NCI-H524 (cell line): ENCODE measurements at places on chromosomes 5 and 9.

GRCh38 chr9:128215491-128216409 is 12.6 kb downstream of the DNM1 start:
- DNase-seq: no peak

DNA sequence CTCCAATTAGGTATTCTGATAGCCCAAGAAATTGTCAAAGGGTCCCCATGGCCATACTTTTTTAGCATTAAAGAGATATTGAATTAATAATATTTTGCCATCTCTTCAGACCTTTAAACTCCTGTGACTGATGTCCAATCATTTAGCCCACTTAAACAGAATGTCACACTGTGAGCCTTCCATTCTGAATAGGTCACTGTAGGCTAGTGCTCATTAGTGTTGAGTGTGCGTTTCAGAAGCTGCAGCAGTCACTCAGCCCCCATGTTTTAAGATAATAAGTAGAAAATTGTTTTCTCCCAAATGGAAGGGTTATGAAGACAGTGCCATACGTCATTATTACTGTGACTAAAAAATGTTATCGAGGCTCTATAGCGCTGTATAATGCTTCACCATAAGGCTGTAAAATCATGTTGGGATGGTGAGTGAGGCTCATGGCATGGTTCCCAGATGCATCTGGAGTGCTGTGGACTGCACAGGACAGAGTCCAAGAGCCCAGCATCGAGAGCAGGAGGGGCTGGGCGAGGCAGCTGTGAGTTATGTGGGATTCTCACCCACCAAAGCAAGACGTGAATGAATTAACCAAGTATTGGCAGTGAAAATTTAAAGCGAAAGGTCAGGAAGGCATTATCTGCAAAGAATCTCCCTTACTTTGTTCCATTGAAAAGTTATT is 2112.9 kb upstream of the WWC1 start:
- no peak for DNase-seq

- DNase-seq: no peak
Measured at GRCh38 chr5:39569857-39570256, 145.1 kb upstream of the DAB2 start.

DNA sequence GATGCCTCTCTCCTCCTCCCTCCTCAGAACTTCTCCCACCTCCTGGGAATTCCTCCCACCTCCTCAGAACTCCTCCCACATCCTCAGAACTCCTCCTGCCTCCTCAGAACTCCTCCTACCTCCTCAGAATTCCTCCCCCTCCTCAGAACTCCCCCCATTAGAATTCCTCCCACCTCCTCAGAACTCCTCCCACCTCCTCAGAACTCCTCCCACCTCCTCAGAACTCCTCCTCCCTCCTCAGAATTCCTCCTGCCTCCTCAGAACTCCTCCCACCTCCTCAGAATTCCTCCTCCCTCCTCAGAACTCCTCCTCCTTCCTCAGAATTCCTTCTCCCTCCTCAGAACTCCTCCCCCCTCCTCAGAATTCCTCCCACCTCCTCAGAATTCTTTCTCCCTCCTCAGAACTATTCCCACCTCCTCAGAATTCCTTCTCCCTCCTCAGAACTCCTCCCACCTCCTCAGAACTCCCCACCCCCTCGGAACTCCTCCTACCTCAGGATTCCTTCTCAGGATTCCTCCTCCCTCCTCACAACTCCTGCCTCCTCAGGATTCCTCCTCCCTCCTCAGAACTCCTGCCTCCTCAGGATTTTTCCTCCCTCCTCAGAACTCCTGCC is 23.9 kb downstream of the SLC46A2 start:
- no peak for DNase-seq

- no peak for DNase-seq
Measured at GRCh38 chr5:124619121-124619520, 127.3 kb downstream of the ZNF608 start.

DNA sequence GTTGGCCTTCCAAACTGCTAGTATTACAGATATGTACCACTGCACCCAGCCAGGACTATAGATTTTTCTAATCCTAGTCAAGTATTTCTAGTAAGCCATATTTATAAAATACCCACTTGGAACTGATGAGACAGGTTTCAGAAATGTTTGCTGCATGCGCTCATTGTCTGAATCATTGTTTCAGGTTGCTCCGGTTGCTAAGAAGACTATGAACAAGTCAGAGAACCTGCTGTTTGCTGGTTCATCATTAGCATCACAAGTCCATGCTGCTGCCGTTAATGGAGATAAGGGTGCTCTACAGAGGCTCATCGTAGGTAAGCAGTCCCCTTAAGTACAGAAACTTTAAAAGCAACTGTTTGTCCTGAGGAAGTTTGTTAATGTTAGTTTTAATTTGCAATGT is 5.3 kb downstream of the INVS start:
- DNase-seq: no peak

DNA sequence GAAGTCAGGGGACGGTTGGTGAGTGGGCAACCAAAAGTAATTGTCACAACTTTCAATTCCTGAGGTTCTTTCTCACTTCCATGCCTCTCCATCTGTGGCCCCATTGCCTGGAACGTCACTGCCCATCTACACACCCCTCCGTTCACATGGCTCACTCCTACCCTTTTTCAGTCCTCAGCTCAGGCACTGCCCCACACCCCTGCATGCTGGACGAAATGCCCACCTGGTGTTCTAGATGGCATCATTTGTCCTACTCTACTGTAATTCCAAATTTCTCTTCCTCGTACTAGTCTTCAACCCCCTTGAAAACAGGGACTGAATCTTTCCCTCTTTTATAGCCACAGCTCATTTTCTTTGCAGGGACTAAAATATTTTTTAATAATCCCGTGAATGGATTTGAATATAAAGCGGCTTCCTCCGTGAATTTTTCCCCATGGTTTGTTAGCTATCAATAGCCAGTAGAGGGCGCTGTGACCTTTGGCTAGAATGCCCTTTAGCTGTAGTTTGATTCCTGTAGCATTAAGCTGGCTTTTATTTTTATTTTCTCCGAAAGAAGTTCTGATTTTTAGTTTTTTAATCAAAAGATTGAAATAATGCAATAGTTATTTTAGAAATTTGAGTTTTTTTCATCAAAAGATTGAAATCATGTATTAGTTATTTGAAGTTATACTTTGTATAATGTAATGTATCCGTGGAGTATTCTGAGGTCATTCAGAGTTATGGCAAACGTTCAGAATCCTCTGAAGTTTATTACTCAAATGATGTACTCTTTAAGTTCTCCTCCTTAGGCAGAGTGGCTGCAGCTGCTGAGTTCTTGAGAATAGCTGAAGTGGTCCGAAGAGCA is 232.1 kb downstream of the SH3GL2 start:
- DNase-seq: peak; percentile 39

DNA sequence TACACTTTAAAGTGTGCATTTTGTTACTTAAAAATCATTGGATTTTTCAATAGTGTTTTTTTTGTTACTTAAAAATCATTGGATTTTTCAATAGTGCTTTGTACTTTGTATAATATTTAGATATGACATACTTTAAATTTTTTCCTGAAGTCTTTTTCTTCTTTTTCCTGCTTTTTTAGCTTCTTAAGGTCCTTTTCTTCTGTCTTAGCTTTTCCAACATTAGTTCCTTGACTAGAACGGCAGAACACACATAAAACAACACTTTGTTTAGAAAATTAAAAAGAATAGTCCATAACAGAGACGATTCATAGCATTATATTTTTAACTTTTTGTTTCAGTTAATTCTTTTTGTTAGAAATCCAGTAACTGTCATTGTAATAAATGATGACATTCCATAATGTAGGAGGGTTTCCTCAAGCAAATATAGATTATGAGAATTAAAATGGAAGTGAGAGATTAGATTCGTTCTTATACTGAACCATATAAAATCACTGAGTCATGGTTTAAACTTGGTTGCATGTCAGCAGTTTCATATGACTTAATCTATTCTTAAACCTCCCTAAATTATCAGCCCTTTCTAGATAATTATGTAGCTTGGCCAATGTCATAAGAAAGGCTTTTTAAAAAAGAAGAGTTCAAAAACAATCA is 45.3 kb upstream of the RICTOR start:
- DNase-seq: no peak

DNA sequence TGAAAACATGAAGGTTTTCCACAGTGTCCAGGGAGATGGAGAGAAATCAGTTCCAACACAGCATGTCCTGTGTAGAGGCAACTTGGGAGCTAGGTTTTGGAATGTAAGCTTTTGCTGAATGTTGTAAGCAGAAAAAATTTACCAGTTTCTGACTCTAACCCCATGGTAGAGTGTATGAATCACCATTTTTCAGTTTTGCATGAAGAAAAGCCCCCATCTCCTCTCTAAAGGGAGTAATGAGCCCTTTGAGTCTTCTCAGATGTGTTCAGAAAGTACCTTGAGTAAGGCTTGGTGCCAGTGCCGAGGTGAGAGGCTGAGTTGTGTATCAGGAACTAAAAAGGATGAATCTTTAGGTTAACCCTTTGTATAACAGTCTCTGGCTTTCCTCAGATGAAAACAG is 96.2 kb downstream of the ADRB2 start:
- no peak for DNase-seq

DNA sequence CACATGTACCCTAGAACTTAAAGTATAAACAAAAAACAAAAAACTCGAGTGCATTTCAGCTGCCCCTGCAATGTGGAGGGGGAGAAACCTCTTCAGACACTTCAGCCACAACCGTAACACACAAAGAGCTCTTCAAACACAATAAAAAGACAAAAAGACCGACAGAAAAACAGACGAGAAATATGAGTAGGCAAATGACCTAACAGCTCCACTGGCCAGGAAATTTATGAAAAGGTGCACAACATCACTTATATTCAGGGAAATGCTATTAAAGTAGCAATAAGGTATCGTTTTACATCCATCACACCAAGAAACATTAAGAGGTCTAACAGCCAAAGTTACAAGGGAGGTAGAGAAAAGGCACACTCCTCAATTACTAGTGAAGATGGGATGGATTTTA is 6.2 kb downstream of the ZBED3 start:
- no peak for DNase-seq

GRCh38 chr9:15837079-15837679 is 284.3 kb downstream of the CCDC171 start:
- no peak for DNase-seq

DNA sequence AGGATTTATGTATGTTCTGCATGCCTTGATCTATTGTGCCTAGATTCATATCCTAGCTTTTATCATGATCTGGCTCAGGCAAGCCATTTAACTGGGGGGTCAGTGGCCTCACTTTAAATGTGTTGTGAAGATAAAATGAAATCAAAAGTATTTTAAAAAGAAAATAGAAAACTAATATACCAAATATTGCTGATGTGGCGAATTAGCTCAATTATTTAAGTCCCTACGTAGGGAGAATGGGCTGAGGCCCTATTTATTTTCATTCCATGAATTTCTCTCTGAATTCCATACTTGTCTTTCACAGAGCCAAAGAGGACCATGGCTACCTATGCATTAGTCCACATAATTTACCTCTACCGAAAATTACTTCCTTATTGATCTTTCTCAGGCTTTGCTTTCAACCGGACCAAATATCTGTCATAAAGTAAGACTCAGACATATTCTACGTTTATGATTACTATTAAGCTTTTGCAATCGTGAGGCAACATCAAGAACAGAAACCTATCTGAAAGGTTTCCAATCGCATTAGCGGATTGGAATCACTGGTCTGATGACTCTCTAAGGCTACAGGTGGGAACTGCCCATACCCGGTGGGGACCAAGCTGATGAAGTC is 1.7 kb downstream of the MBLAC2 start:
- DNase-seq: no peak

DNA sequence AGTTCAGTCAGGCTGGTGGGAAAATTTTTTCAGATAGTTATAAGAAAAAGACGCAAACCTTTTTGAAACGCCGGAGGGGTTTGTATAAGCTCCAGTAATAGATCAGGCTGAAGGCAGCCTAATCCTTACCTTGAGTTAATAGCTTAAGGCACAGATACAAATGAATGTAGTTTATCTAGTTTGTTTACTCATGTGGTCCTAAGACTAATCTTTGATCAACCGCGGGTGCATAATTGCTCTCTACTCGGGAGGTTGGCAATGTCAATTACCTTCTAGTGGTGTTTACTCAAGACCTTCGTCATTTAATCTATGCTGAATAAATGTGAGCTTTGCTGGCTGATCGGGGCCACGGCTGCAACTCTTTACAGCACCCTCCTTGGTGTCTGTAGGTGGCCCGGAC is 665 bp upstream of the INSL4 start:
- DNase-seq: no peak

DNA sequence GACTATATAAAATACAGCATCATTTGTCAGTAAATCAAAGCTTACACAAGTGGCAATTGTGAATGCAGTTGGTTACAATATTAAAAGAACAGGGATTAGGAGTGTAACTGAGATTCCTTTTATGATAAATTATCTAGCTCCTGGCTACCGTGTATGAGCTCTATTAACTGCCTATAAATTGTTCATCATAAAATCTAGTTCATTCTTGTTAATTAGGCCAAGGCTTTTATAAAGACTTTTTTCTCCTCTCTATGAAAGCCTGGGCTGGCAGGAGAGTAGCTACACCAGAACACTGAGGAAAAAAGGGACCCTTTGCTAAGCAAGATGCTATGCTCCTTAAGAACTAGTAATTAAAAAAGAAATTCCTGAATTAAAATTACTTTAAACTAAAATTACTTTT is 132.4 kb upstream of the MEF2C start:
- no peak for DNase-seq

GRCh38 chr9:113998114-113998513 is 80.0 kb downstream of the AMBP start:
- no peak for DNase-seq

DNA sequence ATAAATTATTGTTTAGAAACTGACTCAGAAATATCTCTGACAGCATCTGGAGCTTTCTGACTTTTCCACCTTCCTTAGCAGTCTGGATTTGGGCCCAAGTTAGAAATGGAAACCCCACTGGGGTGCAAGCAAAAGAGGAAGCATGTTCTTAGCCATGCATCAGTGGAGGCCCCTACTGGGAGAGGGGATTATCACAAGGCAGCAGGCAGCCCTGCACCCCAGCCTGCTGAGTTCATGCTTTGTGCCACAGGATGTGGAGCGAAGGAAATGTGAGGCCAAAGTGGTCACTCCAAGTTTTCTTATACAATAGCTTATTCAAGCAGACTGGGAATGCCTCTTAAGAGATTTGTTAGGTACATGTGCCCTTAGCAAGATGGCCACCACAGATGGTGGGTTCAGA is 146.5 kb upstream of the TLX3 start:
- DNase-seq: peak; percentile 4

DNA sequence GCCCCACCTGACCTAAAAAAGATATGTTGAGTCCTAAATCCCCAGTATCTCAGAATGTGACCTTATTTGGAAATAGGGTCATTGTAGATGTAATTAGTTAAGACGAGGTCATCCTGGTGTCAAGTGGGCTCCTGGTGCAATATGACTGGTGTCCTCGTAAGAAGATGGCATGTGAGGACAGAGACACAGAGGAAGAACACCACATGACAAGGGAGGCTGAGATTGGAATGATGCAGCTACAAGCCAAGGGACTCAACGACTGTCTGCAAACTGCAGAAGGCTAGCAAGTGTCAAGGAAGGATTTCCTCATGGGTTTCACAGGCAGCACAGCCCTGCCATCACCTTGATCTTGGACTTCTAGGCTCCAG is 100.4 kb upstream of the DAP start:
- DNase-seq: no peak

GRCh38 chr9:135992486-135993408 is 31.6 kb upstream of the UBAC1 start:
- no peak for DNase-seq

GRCh38 chr5:139709582-139710318 is 61.6 kb downstream of the CXXC5 start:
- no peak for DNase-seq

GRCh38 chr5:59125011-59125961 is 542.4 kb downstream of the RAB3C start:
- DNase-seq: no peak
